CD4-positive, alpha-beta memory T cell (primary cell): ENCODE measurements at places on chromosomes 4 and X.

DNA sequence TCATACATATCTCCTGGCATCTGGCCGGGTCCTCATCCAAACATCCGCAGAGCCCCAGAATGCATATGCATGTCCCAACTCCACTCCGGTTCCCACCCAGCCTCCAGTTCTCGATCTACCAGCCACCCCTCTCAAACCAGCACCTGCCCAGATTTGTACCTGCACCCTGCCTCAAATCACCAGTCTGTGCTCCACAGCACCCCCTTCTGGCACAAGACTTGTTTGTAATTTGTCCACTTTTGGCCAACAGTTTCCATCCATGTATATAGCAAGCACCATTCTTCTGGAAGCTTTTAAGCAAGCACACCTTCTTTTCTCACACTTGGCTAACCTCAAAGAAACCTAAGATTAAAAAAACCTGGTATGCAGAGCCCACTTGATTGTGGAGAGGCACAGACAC is 644.1 kb downstream of the MID1IP1 start:
- DNase-seq = peak; percentile 18

GRCh38 chr4:154314248-154314647 is 177.4 kb downstream of the DCHS2 start:
- no peak for DNase-seq

DNA sequence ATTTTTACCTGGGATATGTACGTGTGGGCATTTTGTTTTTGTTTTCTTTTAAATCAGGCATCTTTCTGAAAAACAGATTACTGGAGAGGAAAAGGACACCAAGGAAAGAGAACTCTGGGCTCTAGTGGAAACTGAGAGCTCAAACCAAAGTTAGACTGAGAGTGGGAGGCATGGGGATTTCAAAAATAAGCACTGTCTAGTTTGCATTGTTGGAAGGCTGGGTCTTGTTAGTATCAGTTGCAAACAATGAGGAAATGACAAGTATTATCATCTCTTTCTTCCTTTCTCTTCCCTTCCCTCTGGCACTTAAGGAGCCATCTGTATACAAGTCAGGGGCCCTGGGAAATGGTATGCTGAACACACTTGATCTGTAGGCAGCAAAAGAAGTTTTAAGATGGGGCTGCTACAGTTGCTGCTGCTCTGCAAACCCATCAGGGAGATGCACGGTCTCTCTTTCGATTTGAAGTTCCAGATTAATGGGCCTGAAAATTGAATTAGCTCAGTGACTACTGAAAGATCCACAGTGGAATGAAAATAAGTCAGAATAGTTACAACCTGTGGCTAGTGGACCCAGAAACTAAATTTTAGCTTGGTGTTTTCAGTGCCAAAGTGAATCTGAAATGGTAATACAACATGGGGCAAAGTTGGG is 48.0 kb upstream of the GRXCR1 start:
- DNase-seq = no peak

DNA sequence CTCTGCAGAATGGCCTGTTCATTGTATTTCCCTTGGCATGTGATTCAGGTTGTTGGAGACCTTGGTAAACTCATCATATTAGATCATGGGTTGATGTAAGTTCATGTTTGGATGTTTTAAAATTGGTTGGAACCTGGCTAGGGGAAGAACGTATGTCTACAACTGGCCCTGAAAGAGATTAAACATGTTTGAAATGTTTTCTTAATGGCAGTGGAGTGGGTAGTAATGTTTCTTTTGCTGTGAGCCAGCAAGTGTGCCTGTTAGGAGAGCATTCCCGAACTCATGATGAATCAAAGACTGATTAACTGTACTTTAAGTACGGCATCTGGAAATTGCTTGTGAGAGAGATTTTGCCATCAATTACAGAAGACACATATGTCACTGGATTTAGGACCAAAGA is 44.5 kb upstream of the SLC4A4 start:
- DNase-seq = no peak

GRCh38 chr4:5374592-5374991 is 323.3 kb downstream of the STK32B start:
- no peak for DNase-seq

GRCh38 chr4:153507310-153508073 is 41.3 kb downstream of the TMEM131L start:
- no peak for DNase-seq

GRCh38 chr4:161303551-161303950 is 860.2 kb downstream of the FSTL5 start:
- DNase-seq = no peak
